H1 (cell line): ENCODE measurements at places on chromosomes 16 and 17.

DNA sequence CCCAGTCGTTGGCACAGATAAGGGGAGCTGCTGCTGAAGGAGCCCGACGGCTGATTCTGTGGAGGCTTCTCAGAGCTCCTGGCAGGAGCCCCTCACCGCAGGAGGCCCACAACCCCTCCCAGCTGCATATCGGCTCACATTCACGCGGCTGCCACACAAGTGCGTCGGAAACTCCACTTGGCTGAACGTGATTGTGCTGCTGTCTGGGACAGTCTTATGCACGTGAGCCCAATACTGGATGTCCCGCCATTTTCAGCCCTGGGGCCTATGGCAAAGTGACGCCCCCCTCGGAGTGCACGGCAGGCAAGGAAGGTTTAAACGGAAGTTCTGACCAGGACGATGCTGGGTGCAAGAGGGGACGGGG lies 8.7 kb upstream of the PITPNA start:
- DNase-seq: no peak

DNA sequence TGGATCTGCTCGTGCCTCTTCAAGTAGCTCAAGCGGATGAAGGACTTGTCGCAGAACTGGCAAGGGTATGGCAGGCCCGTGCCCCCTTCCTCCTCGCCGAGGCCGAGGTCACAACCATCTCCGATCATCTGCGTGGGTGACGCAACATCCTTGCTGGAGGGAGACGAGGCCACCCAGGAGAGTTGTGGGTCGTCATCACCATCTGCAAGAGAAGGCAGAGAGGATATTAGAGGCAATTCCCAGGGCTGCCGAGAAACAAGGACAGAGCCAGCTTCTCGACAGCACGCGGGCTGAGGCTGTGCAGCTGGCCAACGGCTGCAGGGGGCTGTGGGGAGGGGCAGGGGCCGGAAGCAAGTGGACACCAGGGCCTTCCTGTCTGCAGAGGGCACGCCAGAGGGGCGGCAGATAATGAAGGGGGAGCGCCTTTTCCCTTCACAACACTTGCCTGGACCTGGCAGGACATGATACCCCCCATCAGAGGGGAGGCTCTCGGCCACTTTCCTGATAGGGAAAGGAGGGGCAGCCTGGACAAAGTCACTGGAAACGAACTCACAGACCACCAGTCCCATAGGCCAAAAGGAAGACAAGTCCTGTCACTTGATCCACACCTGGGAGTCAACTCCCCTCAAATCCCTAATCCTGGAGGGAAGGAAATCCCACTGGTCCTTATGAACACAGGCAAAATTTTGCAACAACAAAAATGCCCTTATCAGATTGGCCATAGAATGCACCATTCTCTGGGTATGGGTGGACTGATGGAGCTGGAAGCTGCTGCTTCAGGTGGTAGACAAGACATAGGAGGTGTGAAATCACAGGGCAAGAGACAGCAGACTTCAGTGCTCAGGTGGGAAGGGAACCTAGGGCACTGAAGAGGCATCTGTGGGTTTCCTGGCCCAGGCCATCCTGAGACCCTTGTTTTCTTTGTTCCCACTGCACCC lies 217.0 kb downstream of the ZNF423 start:
- no peak for DNase-seq

GRCh38 chr16:505479-506245 lies 21.9 kb upstream of the CAPN15 start:
- no peak for DNase-seq

DNA sequence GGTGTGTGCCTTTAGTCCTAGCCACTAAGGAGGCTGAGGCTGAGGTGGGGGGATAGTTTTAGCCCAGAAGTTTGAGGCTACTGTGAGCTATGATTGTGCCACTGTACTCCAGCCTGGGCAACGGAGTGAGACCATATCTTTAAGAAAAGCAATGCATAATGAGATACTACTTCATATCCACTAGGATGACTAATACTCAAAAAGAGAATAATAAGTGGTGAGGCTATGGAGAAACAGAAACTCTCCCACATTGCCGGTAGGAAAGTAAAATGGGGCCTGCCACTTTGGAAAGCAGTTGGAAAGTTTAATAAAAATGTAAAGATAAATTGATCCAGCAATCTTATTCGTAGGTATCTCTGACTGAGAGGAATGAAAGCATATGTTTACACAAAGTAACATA lies 4.6 kb upstream of the NPIPB2 start:
- no peak for DNase-seq

DNA sequence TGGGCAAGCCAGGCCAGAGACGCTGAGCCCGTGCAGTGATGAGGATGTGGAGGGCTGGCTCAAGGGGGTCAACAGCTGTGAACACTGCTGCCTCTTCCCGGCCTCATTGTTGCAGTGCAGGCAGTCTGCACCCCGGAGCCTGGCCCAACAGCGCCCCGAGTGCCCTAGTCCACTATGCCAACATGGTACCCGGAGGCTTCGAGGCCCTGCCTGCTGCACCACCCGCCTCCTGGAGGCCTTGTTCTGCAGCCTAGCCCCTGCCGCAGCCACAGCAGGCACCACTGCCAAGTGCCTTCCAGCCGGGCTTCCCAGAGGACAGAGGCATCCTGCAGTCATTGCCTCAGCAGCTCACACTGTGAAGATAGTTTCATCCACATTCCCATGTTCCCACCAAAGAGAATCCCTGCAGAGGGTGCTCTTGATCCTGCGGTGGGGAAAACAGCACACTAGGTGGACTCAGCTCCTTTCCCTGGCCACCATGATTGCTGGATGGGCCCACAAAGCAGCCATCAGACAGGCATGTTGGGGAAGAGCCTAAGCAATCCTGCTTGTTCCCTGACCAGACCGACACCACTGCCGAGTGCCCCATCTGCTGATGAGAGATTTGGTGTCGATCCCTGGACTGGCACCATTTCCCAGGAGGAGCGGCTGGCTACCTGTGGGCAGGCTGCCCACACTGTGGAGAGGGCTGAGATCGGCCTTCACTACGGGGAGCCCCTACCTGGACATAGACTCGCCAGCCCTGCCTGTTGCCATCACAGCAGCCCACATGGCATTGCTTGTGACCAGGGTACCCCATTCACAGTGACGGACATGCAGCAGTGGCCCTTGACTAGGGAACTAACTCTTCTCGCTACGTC lies 44.9 kb downstream of the USP22 start:
- peak; percentile 61 for DNase-seq

DNA sequence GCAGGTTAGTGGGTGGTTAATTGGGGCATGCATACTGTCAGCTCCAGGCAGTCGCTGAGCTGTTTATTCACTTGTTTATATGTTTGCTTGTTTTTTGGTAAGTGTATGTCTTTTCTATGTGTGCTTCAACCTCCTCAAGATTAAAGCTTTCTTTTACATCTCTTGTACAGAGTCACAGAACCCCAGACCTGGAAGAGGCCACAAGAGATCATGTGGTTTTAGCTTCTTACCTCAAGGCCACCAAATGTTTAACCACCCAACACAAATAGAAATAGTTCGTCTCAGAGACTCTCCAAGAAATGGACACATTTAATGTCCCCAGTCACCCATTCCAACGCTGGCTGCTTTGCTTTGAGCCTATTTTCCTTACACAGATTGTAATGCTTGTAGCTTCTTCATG lies 11.8 kb upstream of the TMEM98 start:
- no peak for DNase-seq
